Fibroblast of villous mesenchyme (primary cell): ENCODE measurements at places on chromosomes 3 and 15.

DNA sequence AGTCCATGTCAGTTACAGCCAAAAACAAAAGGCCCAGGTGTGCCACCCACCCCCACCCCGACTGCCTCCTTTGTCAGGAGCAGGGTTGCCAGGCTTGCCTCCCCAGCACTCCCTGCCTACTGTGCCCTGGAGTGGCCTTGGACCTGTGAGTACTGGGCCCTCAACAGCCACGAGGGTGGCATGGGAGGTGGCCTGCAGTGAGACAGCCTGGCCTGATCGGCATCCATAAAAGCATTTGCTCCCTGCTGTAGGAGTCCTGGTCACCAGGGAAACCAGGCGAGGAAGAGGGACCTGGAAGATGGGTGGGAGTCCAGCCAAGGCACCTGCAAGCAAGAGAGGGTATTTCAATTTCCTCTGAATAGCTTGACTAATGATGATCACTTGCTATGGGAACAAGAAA, 56.4 kb upstream of the KCNMB2 start:
- DNase-seq = no peak

DNA sequence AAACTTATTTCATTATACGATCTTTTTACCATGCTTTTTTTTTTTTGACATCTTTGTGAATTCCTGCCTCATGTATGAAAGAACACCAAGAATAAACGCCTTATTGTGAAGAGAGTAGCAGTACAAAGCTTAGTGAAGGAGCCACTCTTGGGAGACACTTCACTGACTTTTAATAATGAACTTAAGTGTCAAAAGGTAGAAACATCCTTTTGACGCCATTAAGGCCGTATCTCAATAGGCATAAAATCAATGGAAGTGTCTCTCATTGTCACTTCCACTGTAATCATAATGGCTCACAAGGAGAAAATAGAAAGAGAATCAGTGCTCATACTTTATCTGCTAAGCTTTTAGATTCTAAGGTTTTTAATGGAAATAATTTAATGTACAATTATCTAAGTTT, 657.8 kb downstream of the DIPK2A start:
- DNase-seq = no peak

DNA sequence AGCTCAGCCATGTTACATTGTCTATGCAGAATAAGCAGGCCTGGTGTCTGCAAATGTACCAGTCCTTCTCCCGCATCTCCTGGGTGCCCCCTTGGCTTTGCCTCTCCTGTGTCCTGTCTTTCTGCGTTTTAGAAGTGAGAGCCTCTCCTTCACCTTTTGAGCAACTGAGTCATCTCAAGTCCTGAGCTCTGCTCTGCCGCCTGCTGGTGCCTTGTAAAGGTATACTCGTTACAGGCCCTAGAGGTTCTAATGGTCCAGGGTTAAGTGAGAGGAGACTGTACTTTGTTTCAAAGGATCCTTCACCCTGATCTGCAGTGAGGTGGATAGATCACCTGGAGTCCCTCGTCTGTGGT, 12.6 kb downstream of the GHRL start:
- DNase-seq = no peak

DNA sequence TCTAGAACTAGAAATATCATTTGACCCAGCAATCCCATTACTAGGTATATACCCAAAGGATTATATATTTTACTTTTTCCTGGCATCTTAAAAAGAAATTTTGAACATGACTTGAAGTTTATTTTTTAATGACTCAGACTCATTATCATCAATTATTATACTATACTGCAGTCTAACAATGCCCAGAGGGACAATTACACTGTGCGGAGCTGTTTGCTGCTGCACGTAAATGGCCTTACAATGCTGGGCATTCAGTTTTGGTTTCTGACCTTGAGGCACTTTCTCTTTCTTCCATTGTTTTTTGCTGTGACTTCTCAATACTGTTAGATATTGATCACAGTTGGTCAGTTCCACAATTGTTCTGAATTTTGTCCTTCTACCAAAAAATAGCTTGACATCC, 128.8 kb downstream of the GBE1 start:
- DNase-seq = no peak

- DNase-seq = no peak
These were observed 77.5 kb upstream of the CNTN3 start for GRCh38 chr3:74691946-74692345.

DNA sequence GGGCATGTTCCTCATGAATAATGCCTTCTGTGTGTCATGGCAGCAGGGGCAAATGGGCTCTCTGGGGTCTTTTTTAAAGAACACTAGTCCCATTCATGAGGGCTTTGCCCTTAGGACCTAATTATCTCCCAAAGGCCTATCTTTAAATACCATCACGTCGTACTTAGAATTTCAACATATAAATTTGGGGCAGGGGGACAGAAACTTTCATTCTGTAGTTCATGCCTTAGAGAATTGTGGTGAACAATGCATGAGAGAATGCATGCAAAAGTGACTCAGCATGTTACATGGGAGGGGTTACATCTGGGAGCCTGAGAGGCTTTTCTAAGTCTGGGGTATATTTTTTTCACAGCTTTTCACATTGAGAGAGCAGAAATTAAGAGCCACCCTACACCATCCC, 208.5 kb upstream of the ROPN1 start:
- DNase-seq = no peak

DNA sequence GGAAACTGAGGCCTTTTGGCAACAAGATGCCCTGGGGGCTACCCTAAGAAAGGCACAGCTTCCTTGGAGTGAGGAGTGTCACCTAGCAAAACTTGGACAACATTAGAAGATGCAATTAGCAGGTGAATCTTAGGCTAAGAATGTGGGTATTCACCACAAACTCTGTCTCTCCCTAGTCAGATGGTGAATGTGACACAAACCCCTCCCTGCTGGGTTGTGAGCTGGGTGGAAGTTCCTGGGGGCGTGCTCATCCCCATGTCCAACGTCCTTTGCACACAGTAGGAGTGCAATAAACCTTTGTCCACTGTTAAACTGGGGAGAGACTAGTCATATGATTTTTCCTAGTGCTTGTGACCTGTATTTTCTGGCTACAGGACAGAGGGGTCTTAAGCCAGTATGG, 67.1 kb upstream of the SH3GL3 start:
- DNase-seq = no peak

- no peak for DNase-seq
These were observed 506.3 kb upstream of the GRM7 start for GRCh38 chr3:6354653-6355052.
